T-cell (primary cell): ENCODE measurements at places on chromosomes 11 and 22.

- DNase-seq: no peak
Observed at GRCh38 chr11:134433251-134433650, 21.2 kb upstream of the B3GAT1 start.

DNA sequence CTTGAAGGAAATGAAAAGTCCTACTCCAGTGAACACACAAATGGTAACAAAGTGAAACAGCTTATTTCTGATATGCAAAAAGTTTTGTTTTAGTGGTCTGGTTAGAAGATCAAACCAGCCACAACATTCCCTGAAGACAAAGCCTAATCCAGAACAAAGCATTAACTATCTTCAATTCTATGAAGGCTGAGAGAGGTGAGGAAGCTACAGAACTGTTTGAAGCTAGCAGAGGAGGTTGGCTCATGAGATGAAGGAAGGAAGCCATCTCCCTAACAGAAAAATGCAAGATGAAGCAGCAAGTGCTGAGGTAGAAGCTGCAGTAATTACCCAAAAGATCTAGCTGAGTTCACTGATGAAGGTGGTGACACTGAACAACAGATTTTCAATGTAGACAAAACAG is 168.4 kb downstream of the IGLL1 start:
- no peak for DNase-seq

- DNase-seq: no peak
Observed at GRCh38 chr11:58616594-58616993, 5.9 kb upstream of the CNTF start.

- no peak for DNase-seq
Observed at GRCh38 chr11:72348250-72348649, 86.1 kb downstream of the CLPB start.

DNA sequence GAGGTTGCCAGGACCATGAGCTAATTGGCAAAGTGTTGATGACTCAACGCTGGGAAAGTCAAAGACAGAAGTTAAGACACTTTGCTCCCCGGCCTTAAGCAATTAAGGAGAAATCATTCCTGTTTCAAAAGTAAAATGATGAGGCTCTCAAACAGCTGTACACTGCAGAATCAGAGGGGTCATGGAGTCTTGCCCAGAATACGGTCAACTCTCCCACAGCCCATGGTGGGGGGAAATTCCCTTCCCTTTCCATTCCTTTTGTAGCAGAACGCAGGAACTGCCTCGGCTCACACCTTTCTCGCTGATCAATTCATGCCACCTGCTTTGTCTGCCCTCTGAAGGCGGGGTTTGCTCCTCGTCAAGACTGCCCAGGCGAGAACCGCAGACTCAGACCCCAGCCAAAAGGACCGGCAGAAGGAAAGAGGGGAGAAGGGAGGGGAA is 52.8 kb downstream of the MN1 start:
- no peak for DNase-seq

GRCh38 chr22:38133331-38133730 is 22.8 kb upstream of the BAIAP2L2 start:
- DNase-seq: no peak

DNA sequence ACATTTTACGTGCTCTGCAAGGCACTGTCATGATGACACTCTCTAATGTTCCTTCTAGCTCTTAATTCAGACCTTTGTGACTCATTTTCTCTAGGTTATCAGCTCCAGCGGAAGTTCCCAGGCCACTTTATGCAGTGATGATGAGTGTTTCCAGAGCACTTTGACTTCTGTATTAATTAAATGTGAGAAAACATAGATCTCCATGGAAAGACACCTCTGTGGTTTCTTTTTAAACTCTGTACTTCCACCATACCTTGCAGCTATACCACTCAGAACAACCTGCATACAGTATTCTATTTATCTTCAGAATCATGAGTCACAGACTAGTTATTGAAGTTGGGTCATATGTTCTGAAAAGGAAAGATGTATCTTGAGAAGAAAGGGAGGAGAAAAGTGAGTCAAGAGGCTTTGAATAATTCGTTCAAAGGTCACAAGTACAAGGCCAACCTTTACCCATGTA is 175.6 kb upstream of the TENM4 start:
- DNase-seq: no peak
